Activated naive CD4-positive, alpha-beta T cell treated with anti-CD3 and anti-CD28 coated beads for 36 hours (primary cell): ENCODE measurements at places on chromosomes 1 and 21.
A peak's percentile ranks its signal among the peaks of the same experiment; 100 is the strongest.

GRCh38 chr1:66644331-66644730 is 107.9 kb upstream of the DYNLT5 start:
- no peak for DNase-seq

DNA sequence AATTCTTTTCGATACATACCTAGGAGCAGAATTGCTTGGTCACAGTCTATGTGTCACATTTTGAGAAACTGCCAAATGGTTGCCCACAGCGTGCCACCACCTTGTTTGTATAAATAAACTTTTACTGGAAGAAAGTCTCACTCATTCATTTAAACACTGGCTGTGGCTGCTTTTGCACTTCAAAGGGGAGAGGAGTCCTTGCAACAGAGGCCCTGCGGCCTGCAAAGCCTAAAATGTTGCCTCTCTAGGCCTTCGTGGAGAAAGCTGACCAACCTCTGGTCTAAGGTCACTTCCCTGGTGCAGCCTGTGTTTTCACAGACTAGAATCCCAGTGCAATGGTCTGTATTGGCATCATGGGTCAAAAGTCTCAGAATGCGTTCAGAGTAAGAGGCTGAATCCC is 8.3 kb downstream of the RIPK4 start:
- DNase-seq: no peak

DNA sequence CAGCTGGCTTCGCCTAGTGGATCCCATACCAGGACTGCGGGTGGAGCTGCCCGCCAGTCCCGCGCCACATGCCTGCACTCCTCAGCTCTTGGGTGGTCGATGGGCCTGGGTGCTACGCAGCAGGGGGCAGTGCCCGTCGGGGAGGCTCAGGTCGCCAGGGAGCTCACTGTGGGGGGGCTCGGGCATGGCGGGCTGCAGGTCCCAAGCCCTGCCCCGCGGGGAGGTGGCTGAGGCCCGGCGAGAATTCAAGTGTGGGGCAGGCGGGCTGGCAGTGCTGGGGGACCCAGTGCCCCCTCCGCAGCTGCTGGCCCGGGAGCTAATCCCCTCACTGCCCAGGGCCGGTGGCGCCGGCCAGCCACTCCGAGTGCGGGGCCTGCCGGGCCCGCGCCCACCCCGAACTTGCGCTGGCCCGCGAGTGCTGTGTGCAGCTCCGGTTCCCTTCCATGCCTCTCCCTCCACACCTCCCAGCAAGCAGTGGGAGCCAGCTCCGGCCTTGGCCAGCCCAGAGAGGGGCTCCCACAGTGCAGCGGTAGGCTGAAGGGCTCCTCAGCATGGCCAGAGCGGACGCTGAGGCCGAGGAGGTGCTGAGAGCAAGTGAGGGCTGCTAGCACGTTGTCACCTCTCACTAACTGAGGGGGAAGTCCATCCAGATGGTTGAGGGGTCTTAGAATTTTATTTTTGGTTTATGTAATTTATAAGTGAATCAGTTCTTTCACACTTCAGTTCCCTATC is 85.2 kb upstream of the HMCN1 start:
- DNase-seq: no peak

- DNase-seq: no peak
Measured at GRCh38 chr1:54698346-54698745, 17.3 kb upstream of the TTC4 start.

GRCh38 chr1:112454316-112454715 is 54.4 kb upstream of the WNT2B start:
- no peak for DNase-seq

GRCh38 chr1:94090761-94091160 is 30.2 kb downstream of the ABCA4 start:
- DNase-seq: no peak

DNA sequence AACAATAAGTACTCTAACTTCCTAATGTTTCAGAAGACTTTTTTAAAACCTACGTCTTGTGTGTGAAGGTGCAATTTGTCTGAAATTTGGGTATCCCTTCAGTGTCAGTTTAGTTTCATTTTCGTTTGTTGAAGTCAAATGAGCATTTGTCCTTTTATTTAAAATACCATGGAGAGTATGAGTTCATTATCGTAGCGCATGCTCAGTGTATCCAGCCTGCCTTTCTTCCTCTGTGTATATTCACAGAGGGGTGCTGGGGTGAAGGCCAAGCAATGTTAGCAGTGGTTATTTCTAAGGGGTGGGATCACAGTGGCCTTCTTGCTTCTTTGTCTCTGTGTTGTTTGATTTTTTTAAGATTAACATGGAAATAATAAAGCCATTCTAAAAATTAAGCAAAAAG is 43.2 kb downstream of the CNN3 start:
- peak; percentile 35 for DNase-seq

- DNase-seq: no peak
Measured at GRCh38 chr1:30419831-30420230, 303.6 kb downstream of the MATN1 start.

GRCh38 chr1:150183061-150183460 is 33.3 kb downstream of the PLEKHO1 start:
- no peak for DNase-seq

DNA sequence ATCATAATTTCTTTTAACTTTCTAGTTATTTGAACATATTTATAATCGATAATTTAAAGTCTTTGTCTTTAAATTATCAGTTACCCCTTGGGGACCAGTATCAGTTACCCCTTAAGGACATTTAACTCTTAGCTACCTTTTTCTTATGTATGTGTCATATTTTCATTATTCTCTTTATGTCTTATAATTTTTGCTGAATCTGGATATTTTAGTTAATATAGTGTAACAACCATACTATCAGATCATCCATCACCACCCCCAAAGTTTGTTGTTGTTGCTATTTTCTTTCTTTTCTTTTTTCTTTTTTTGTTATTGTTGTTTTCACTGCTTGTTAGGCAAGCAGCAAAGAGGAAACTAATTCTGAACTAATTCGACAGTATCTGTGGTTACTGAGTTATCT is 57.0 kb upstream of the TNFSF18 start:
- DNase-seq: no peak

- no peak for DNase-seq
Measured at GRCh38 chr1:43144237-43144636, 27.9 kb downstream of the EBNA1BP2 start.

DNA sequence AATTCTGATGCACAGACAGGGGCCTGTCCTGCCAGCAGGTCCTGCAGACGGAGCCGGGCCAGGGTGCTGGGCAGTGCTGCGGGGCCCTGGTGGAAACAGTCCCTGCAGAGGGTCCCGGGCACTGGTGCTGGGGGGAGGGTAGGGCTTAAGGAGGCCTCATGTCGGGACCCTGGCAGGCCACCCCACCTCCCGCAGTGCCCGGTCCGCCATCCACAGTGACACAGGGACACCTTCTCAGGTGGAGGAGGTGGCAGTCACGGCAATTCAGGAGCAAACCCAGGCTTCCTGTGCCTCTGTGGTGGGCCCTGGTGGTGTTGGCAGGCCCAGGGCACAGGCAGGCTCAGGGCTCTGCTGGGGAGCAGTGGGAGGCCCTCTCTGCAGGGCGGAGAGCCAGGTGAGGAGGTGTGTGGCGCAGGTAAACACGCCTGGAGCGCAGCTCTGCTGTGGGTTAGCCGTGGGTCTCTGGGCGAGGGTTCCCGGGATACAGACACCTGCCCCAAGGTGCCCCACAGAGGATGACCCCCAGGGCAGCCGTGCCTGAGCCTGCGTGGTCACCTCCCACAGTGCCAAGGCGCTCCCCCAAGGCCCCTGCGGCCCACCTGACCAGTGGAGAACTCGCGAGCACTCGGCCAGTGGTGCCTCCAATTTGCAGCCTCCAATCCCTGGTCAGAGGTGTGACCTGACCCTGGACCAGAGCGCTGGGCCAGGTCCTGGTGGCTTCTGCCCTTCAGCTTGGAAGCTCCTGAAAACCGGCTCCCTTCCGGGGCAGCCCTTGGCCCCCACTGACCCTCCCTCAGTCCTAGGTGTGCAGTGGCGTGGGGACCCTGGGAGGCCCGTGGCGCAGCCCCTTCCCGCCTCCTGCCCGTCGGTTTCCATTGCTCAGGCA is 19.2 kb downstream of the COL18A1 start:
- no peak for DNase-seq

DNA sequence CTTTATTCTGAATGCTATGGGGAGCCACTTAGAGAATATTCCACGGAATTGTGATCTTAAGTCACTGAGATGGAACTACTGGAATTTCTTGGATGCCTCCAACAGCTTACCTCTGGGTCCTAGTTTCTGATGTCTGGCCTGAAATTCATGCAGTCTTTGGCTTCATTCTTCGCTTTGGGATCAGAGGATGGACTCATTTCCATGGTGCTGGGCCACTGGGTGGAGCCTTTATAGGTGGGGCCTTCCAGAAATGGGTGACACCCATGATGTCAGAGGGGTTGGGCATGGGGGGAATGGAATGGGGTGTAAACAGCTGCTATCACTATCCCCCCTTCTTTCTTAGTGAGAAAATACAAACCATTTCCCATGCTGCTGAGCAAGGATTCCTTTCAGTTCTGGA is 73.7 kb upstream of the FGGY start:
- no peak for DNase-seq
